ENCODE measurements at places on chromosomes 3 and 15. TPM values are rescaled to one million over a fixed set of nuclear protein-coding genes. Genes with fewer than 3 reads are reported as not detected.

GRCh38 chr15:64772964-64773363 is 2.4 kb downstream of the RBPMS2 start:
- no peak for DNase-seq
- H3K27ac ChIP-seq: no peak overlapping the region

DNA sequence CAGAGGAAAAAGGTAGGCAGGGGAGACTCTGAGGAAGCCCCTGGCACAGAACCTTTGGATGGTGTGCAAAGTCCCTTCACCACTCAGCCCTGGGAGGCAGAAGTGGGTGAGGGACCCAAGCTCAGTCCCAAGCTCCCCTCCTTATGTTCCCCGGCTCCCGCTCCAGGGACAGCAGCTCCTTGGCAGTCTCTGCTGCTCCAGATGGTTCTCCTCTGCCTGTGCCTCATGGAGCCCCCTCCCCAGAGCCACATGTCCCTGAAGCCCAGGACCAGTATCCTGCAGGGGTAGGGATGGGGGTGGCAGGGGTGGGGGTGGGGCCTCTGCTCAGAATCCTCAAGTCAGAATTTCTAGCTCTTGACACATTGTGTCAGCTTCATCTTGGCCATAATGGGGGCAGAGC is 8.0 kb upstream of the CAMKV start:
- H3K27ac ChIP-seq: no peak overlapping the region
- H3K4me3 ChIP-seq: no peak overlapping the region
- H3K4me1 ChIP-seq: no peaks in the 10 kb centered on the region
- no peak for DNase-seq

DNA sequence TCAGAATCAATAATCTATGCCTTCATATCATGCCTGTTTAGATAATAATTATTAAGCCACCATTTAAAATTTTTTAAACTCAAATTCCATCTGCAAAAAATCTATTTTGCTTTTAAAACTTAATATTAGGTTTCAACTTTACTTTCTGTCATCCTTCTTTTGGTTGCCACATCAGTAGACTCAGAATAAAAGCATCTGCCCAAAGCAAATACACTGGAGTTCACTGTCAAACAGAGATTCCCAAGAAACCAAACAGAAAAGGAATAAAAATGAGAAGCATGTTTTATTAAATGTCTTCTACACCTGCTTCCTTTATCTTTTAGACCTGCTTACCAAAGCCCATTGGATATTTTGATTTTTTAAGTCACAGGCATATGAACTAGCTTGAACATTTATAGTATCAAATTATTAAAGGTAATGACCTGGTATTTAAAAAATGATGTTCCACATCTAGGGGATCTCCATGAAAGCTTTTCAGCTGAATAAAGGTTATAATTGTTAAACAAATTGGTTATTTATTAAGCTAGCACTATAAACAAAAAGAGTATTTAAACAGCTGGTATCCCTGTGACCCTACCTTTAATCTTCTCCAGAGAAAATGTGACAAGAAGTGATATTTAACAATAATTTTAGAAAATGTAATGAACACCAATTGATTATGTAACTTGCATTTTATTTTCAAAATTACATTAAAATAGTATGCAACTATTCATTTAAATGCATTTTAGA is 62.5 kb downstream of the ALCAM start:
- DNase-seq: no peak
- no peak overlapping the region for H3K27ac ChIP-seq
- H3K36me3 ChIP-seq: no peaks in the 10 kb centered on the region
- no peaks in the 10 kb centered on the region for H3K4me1 ChIP-seq

- no peak overlapping the region for H3K4me3 ChIP-seq
- H3K27ac ChIP-seq: no peak overlapping the region
- H3K27me3 ChIP-seq: peaks cover 6% of the 10 kb centered on the region
- H3K36me3 ChIP-seq: no peaks in the 10 kb centered on the region
These were observed 84.3 kb downstream of the CHST2 start for GRCh38 chr3:143203848-143204247.

DNA sequence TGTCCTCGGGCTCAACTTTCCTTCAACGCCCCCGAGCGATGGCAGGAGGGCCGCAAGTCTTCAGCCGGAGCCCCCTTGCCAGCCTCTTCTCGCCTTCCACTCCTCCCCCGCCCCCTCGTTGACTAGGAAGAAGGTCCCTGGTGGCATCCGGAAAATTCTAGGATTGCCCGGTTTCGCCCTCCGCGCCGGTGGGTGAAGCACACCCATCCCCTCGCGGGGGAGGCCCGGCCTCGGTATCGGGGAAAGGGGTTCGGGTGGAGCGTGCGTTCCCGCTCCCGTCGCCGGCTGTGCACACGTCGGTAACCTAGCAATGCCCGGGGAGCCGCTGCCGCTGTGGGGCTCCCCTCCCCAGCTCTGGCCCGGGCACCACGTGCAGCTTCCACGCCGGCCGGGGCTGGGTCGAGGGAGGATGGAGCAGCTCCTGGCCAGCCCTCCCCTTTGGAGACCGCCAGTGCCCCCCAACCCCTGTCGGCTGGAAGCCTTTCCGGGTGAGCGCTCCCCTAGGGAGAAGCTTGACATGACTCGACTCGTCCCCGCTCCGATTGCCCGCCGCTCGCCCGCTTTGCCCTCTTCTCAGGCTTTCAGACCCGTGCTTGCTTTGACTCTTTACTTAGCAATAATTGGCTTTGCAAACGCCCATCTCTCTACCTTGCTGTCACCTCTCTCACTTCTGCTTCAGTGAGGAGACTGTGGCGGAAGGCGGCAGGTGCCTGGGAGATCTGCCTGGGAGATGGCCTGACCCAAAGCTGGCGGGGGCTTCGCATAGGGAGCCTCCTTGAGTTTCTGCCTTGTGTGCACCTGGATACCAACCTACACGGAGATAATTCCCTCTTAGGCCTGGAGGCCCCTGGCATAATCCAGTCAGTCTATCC is 1.3 kb downstream of the CACNA1D start:
- DNase-seq: no peak
- H3K4me3 ChIP-seq: no peak overlapping the region
- peaks cover 58% of the 10 kb centered on the region for H3K27me3 ChIP-seq
- H3K4me1 ChIP-seq: peaks cover 10% of the 10 kb centered on the region
- H3K27ac ChIP-seq: no peak overlapping the region
- no peaks in the 10 kb centered on the region for H3K36me3 ChIP-seq

DNA sequence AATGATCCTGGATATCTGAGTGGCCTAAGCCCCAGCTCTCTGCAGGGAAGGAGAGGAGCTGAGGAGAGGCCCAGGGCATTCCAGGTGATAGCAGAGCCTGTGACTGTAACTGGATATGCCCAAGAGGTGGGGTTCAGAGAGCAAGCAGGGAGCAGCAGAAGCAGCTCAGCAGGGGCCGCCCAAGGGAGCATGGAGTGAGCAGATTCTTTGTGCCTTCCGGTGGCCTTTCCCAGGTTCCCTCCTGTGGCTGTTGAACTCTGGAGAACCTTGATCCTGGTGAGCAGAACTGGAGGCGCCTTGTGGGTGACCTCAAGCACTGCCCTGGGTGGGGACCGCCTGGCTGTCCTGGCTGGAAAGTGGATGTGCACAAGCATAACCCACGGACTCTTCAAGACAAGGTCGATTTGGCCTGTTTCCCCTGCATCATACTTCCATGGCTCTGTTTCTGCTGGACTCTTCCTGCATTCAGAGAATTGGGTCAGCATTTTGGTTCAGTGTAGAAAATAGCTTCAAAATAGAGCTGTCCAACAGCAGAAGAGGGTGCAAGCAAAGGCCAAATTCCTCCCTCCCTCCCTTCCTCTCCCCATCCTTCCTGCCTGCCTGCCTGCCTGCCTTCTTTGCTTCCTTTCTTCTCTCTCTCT is 76.1 kb downstream of the ARNT2 start:
- DNase-seq: no peak
- no peaks in the 10 kb centered on the region for H3K4me1 ChIP-seq
- H3K4me3 ChIP-seq: no peak overlapping the region
- H3K27me3 ChIP-seq: no peaks in the 10 kb centered on the region
- H3K27ac ChIP-seq: no peak overlapping the region

- H3K4me1 ChIP-seq: peaks cover 14% of the 10 kb centered on the region
- H3K4me3 ChIP-seq: no peak overlapping the region
- no peak for DNase-seq
- peaks cover 2% of the 10 kb centered on the region for H3K27me3 ChIP-seq
- H3K27ac ChIP-seq: no peak overlapping the region
These were observed 223.5 kb upstream of the PROK2 start for GRCh38 chr3:72008226-72008996.

GRCh38 chr15:66956672-66957430 is 108.6 kb upstream of the SMAD3 start:
- no peak for DNase-seq
- no peaks in the 10 kb centered on the region for H3K36me3 ChIP-seq
- H3K4me1 ChIP-seq: no peaks in the 10 kb centered on the region
- H3K4me3 ChIP-seq: no peak overlapping the region

DNA sequence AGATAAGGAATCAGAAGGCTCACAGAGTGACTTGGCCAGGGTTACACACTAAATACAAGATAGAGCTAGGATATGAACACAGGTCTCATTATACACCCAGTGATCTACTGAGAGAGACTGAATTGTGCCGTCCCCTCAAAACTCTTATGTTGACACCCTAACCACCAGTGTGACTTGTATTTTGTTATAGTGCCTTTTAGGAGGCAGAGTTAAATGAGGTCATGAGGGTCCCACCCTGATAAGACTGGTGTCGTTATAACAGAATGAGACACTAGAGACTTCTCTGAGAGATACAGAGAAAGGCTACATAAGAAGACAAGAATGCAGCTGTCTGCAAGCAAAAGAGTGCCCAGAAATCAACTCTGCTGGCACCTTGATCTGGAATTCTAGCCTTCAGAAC is 12.6 kb downstream of the KPNA1 start:
- no peak for DNase-seq
- H3K27me3 ChIP-seq: peaks cover 7% of the 10 kb centered on the region
- peaks cover 9% of the 10 kb centered on the region for H3K36me3 ChIP-seq
- peaks cover 32% of the 10 kb centered on the region for H3K4me1 ChIP-seq
- H3K27ac ChIP-seq: no peak overlapping the region

- H3K27ac ChIP-seq: no peak overlapping the region
- H3K4me3 ChIP-seq: no peak overlapping the region
- no peak for DNase-seq
- H3K27me3 ChIP-seq: no peaks in the 10 kb centered on the region
- peaks cover 5% of the 10 kb centered on the region for H3K36me3 ChIP-seq
These were observed 213.1 kb downstream of the OSBPL10 start for GRCh38 chr3:31767920-31768319.

GRCh38 chr3:25604107-25604805 is 60.5 kb downstream of the TOP2B start:
- H3K4me1 ChIP-seq: peaks cover 8% of the 10 kb centered on the region
- no peak for DNase-seq

DNA sequence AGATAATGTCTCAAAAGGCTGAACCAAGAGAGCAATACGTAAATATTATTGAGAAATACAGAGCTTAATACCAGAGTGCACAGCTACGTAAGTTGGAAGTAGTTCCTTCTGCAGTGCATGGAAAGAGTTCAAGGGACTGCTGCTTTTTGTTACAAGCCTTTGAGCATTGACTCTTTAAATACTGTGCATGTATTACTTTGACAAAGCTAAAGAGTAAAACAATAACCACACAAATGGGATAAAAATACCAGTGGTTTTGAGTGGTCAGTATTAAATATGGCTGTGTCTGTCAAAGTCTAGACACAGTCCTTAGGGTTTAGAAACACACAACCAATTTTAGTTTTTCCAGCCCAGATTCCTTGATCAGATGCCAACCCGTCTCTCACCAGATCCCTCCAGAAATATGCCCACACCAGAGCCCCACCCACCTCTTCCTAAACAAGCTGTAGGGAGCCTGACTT is 62.1 kb downstream of the SSR3 start:
- no peaks in the 10 kb centered on the region for H3K27me3 ChIP-seq
- H3K27ac ChIP-seq: no peak overlapping the region
- H3K36me3 ChIP-seq: no peaks in the 10 kb centered on the region
- H3K4me3 ChIP-seq: no peak overlapping the region

GRCh38 chr15:95684693-95685115 is 645.8 kb upstream of the NR2F2 start:
- no peak overlapping the region for H3K4me3 ChIP-seq
- no peak for DNase-seq
- H3K4me1 ChIP-seq: no peaks in the 10 kb centered on the region
- no peaks in the 10 kb centered on the region for H3K36me3 ChIP-seq
- H3K27ac ChIP-seq: no peak overlapping the region

GRCh38 chr3:14323401-14324223 is 78.8 kb upstream of the SLC6A6 start:
- no peak for DNase-seq
- H3K36me3 ChIP-seq: peaks cover 4% of the 10 kb centered on the region
- H3K27ac ChIP-seq: no peak overlapping the region
- H3K4me1 ChIP-seq: peaks cover 7% of the 10 kb centered on the region
- H3K27me3 ChIP-seq: peaks cover 4% of the 10 kb centered on the region

DNA sequence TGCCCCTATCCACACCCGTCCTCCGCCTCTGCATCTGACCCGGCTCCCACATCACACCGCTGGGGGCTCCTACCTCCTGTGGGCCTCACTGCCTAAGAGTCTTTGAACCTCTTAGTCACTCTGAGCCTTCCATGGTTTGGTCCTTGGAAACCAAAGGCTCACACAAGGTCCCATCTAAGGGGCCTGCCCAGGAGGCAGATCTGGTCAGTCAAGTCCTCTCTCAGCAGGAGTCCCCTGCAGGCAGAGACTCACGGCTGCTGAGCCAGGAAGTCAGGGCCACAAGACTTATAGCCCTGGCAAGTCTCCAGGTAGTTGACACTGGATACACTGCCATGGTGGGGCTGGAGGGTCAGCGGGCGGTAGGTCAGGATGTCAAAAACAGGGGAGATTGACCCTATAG is 31.2 kb upstream of the ALDH1L1 start:
- no peaks in the 10 kb centered on the region for H3K36me3 ChIP-seq
- no peak overlapping the region for H3K4me3 ChIP-seq
- peaks cover 2% of the 10 kb centered on the region for H3K4me1 ChIP-seq
- H3K27me3 ChIP-seq: peaks cover 43% of the 10 kb centered on the region
- no peak overlapping the region for H3K27ac ChIP-seq
- DNase-seq: no peak

STRIT1 gene
- not detected for total RNA-seq

TMCO5A gene
- not detected for total RNA-seq

EEF1AKMT4 gene
- 3.8 TPM for total RNA-seq

PLCB2 gene
- 140 TPM for total RNA-seq

SOX14 gene
- not detected for total RNA-seq

C3orf52 gene
- total RNA-seq: 2.5 TPM

Data from activated CD4-positive, alpha-beta memory T cell treated with anti-CD3 and anti-CD28 coated beads, Interleukin-2, amount 10 ng/mL, durations not matched to agents 7 days and 5 days (primary cell).